Kidney epithelial cell (primary cell): ENCODE measurements at places on chromosomes 1 and 21. TPM values are rescaled to one million over a fixed set of nuclear protein-coding genes. Genes with fewer than 3 reads are reported as not detected.

DNA sequence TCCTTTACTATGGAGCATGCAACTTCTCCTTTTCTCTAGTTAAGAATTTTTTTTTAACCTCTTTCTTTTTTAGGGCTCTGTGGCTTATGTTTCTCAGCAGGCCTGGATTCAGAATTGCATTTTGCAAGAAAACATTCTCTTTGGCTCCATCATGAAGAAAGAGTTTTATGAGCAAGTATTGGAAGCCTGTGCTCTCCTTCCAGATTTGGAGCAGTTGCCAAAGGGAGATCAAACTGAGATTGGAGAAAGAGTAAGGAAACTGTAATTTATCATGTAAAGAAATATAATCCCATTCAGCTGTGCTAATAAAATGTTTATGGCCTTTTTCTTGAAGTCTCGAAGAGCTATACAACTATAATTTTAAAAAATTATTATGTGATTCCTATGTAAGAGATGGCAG is 70.1 kb downstream of the HSPA13 start:
- no peak for DNase-seq

The ORC1 gene
- 2.2 and 2.7 TPM in 2 replicates for total RNA-seq

DNA sequence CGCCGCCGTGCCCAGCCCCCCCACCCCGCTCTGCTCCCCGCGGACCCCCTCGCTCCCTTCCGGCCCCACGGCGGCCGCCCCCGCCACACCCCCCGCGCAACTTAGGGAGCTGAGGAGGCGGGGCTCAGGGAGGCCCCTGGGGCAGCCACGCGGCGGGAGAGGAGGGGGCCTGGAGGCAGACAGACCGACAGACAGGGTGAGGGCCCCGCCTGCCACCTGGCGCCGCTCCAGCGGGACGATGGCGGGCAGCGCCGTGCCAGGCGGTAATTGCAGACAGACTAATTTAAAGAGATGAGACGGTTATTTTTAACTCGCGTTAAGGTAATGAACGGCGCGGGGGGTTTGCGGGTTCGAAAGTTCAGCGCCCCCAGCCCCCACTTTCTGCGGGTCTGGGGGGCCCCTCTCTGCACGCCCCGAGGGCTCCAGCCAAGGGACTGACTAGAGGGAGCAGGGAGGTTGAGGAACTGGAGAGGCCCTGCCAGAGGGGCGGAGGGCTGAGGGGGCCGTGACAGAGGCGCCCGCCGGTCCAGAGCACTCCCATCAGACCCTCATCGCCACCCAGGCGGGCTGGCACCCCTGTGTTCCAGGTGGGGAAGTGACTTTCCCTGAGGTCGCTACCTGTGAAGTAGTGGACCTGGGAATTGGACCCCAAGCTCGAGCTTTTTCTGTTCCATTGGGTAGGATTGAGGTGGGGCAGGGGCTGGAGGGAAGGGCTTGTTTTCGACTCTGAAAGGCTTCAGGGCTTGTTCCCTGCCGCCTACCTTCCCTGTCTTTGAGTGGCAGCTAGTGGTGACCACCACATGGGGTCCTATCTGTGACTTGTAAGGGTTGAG is 5.4 kb downstream of the FOXO6 start:
- DNase-seq, result no peak

The APOBEC4 gene
- total RNA-seq, result not detected in 2 replicates

The TEX38 gene
- total RNA-seq, result not detected in 2 replicates

DNA sequence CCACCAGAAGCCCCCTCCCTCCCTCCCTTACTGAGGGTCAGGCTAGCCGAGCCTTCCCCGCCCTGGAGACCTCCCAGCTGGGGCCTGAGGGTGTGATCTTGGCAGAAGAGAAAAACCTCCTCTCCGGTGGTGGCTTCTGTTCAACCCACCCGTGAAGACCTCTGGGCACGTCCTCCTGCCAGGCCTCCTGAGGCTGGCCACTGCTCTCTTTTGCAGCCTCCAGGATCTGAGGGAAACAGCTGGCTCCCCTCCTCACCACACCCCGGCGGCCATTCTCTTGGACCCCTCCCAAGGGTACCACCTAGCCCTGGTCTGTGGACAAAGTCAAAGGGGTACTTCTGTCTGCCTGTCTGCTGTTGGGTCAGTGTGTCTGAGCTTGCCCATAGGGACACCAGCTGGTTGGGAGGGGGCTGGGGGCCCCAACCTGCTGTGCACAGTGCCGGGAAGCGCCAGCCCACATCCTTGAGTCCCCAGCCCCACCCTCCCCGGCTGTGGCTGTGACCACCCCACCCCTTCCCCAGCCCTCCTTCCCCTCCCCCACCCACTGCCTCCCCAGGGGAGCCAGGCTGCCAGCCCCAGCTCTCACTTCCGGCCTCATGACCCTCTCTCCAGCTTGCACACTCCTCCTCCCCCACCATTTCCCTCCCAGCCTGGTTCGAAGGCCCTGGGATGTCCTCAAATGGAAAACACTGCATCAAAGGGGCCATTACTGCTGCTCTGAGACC is 48.1 kb downstream of the AHDC1 start:
- no peak for DNase-seq

GRCh38 chr1:177847843-177848242 is 122.0 kb downstream of the SEC16B start:
- peak; percentile 73 for DNase-seq

The NUP133 gene
- total RNA-seq, result 28.6 and 52.5 TPM in 2 replicates

DNA sequence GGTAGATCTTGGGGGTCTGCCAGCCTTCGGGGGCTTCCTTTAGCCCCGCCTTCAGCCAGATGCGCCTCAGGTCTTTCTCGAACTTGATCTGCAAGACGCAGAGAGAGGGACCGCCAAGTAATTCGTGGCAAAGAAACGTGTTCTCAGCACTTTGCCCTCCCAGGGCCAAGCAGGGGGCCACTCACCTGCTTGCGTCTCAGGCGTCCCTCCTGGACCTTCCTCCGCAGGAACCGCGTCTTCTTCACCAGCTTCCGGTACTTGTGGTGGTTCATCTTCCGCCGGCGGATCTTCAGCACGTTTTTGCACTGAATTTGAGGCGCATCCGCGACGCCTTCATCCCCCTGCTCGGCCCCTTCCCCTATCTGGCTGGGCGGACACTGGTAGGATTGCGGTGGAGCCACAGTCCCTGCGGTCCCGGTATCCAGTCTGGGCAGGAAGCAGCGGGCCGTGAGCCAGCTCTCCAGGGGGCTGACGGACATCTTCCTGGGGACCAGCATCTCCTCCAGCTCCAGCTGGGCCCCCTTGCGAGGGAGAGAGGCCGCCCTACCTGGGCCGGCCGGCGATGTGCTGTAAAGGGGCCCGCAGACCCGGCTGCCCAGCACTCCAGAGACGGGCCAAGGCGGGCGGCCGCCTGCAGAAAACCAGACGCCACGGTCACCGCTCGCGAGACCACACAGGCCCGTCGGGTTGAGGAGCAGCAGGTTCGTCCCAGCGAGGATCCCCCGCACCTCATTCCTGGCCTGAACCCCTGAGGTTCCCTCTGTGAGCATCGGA is 1.0 kb downstream of the AURKAIP1 start:
- DNase-seq, result no peak

The OPTC gene
- not detected in 2 replicates for total RNA-seq

The RCAN1 gene
- total RNA-seq, result 70.6 and 82.4 TPM in 2 replicates

- peak; percentile 90 for DNase-seq
Observed at GRCh38 chr1:116122955-116123757, 12.0 kb downstream of the MAB21L3 start.

DNA sequence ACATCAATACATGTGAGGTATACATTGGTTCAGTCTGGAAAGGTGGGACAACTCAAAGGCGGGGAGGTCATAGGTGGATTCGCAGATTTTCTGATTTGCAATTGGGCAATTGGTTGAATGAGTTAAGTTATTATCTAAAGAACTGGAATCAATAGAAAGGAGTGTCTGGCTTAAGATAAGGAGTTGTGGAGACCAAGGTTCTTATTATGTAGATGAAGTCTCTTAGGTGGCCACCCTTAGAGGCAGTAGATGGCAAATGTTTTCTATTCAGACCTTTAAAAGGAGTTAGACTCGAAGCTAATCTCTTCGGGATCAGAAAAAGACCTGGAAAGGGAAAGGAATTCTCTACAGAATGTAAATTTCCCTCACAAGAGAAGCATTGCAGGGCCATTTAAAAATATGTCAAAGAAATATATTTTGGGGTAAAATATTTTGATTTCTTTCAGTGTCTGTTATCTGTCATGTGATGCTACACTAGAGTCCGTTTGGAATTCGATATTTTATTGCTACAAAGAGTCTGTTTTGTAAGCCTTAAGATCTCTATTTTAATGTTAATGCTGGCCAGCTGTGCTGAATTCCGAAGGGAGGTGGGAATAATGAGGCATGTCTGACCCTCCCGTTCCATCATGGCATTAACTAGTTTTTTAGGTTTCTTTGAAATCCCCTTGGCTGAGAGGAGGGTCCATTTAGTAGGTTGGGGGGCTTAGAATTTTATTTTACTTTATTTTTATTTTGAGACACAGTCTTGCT is 265.1 kb downstream of the PTPRU start:
- DNase-seq, result no peak

The PLA2G2C gene
- total RNA-seq, result not detected in 2 replicates

DNA sequence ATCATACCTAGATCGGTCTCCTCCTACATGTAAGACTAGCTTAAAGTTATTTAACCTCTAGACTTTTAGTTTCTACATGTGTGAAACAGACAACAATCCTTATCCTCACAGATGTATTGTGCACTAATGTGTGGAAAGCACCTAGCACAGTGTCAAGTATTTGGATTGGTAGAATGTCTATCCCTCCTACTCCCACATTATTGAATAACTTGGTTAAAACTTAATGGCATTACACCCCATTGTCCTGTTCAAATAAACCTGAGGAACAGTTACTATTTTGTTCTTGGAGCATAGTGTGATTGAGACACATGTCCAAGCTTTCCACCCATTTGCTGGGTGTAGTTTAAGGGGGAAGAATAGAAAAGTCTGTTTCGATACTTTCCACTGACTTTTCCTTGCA is 208.8 kb upstream of the JUN start:
- no peak for DNase-seq

DNA sequence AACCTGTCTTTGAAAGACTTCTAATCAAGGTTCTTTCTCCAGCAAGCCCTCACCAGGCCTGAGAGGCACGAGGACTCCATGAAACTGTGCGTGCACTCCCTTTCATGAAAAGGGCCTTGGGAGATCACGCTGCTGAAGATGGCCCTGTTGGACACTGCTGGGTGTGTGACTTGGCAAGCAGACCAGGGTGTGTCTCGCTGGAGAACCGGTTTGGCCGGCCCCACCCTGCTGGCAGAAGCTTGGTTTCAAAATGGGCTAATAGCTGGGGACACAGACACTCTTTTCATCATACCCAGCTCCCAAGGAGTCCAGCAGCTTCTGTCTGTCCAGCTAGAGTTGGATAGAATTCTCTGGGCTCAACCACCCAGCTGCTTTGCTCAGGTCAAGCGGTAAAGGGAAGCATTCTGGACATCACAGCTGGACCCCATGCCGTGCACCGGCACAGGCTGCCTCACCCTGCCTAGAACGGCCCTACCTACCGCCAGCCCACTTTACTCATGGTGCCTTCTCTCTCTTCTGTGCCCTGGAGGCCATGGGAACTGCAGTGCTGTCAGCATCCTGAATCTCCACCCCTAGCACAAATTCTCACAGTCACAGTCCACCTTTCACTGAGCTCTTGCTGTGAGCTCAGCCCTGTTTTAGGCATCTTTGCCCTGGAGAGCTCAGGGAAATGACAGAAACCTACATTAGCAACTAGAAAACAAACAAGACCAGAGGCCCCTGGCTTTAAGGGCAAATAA is 24.6 kb downstream of the PKP1 start:
- DNase-seq, result no peak

DNA sequence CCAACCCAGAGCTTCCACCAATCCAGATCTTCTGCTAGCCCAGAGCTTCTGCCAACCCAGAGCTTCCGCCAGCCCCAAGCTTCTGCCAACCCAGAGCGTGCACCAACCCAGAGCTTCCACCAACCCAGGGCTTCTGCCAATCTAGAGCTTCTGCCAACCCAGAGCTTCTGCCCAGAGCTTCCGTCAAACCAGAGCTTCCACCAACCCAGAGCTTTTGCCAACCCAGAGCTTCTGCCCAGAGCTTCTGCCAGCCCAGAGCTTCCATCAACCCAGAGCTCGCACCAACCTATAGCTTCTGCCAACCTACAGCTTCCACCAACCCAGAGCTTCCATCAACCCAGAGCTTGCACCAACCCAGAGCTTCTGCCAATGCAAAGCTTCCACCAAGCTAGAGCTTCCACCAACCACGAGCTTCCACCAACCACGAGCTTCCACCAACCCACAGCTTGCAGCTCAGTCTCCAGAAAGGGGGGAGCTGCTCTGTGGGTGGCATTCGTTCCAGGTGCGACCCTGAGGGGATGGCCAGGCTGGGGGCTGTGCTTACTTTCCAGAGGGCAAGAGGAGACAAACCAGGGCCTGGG is 23.8 kb downstream of the CRYAA start:
- no peak for DNase-seq

The TRIM63 gene
- total RNA-seq, result 0.14 TPM in 1 of 2 replicates, not detected in the other

DNA sequence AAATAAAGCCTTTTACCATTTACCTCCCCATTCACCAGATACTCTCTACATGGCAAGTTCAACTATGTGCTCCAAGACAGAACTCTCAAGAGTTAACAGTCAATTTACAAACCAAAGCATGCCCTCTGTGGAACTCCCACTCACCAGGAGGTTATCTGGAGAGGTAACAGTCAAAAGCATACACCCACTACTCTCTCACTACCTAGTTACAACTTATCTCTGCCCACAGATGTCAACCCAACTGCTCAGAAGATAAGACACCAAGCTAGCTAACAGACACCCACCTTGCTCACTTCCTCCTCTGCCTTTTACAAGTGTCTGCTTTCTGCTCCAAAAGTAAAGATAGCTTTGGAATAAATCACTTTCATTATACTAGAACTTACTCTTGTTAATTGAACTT is 131.0 kb downstream of the TRIM33 start:
- DNase-seq, result no peak
